EH (cell line): ENCODE measurements at places on chromosomes 2 and 18.
A peak's percentile ranks its signal among the peaks of the same experiment; 100 is the strongest.

GRCh38 chr2:238504181-238504931 is 77.6 kb downstream of the ASB1 start:
- no peak for DNase-seq

GRCh38 chr2:146867477-146867986 is 977.3 kb upstream of the ACVR2A start:
- no peak for DNase-seq

DNA sequence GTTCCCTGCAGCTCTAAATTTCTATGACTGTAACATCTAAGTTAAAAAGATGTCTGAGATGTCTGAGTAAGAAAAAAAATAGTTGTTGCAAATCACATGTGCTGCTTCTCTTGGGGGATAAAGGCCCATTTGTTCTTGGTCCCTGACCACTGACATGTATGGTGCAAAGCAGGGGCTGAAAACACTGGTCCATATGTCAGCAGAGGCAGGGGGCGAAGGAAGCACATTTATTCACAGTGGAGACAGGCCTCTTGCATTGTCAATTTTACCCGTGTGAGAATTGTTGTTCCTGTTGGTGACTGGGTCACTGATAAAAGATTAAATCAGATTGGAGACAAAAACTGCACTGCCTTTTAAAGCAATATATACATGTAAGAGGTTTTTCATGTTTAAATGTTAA is 38.8 kb downstream of the PRKCE start:
- DNase-seq = no peak

GRCh38 chr2:240998995-240999791 is 775 bp downstream of the SNED1 start:
- peak; percentile 41 for DNase-seq

GRCh38 chr2:31011587-31011986 is 126.7 kb downstream of the GALNT14 start:
- no peak for DNase-seq

DNA sequence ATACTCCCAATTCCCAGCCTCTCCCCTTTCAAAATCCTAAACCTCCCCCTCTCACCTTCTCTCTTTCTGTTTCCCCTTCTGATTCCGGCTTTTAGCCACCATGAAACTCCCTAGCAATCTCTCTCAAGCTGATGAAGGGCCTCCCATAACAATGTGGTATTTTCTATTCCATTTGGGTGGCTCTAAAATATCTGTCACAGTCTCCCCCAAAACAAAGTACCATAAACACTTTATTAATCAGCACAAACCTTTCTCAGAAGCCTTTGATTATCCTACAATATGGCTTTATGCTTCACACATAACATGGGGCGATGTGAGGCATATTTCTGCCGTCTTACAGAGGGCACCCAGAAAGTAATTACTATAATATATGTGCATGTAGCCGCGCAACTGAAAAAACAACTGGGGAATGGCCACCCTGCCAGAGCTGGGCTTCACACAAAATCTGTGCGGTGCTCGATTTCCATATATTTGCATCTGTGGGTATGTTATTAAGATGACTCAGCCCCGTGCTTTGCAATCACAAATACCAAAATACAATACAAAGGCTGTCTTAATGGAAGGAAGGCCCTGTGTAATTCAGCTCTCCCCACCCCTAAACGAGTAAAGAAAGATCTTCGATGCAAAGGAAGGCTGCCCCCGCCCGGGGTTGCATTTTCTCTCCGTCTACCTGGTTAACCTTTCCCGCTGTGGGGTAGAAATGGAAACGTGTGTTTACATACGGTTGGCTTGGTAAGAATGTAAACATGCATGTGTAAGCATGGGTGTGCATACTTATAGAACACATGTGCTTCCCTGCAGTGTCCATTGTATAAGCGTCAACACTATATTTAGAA is 81.4 kb downstream of the CELF4 start:
- no peak for DNase-seq

- DNase-seq = no peak
Measured at GRCh38 chr2:240670402-240670801, 12.3 kb downstream of the AQP12B start.

GRCh38 chr2:12716032-12716281 is 779 bp upstream of the TRIB2 start:
- peak; percentile 76 for DNase-seq
